ENCODE measurements at places on chromosomes 13 and 19. TPM values are rescaled to one million over a fixed set of nuclear protein-coding genes. Genes with fewer than 3 reads are reported as not detected.

The ZNF317 gene
- 37.1 TPM for polyA plus RNA-seq

The ZNF560 gene
- 0.32 TPM for polyA plus RNA-seq

The FOXA3 gene
- polyA plus RNA-seq = not detected

The CYP4F2 gene
- not detected for polyA plus RNA-seq

The KRTDAP gene
- polyA plus RNA-seq = not detected

The LILRA6 gene
- polyA plus RNA-seq = 0.61 TPM

The CHAMP1 gene
- 7.2 TPM for polyA plus RNA-seq

The ZNF525 gene
- polyA plus RNA-seq = 6.2 TPM

The PSG2 gene
- polyA plus RNA-seq = not detected

The CABP5 gene
- not detected for polyA plus RNA-seq

The SMIM24 gene
- 0.10 TPM for polyA plus RNA-seq

The KLK12 gene
- not detected for polyA plus RNA-seq

The ELAVL3 gene
- polyA plus RNA-seq = not detected

The PRRG2 gene
- polyA plus RNA-seq = 0.75 TPM

The CGB2 gene
- polyA plus RNA-seq = not detected

The ZNF714 gene
- polyA plus RNA-seq = 9.7 TPM

The ANGPTL8 gene
- polyA plus RNA-seq = not detected

The ACP7 gene
- not detected for polyA plus RNA-seq

The SYCN gene
- polyA plus RNA-seq = not detected

The SIGLEC10 gene
- 1.3 TPM for polyA plus RNA-seq

The GPR4 gene
- polyA plus RNA-seq = 11.9 TPM

The MEIOSIN gene
- polyA plus RNA-seq = not detected

The VN1R2 gene
- not detected for polyA plus RNA-seq

The PPP1R12C gene
- 118 TPM for polyA plus RNA-seq

The CHST8 gene
- not detected for polyA plus RNA-seq

The IZUMO4 gene
- polyA plus RNA-seq = 1.8 TPM

The PLA2G4C gene
- 32.0 TPM for polyA plus RNA-seq

The CACNG7 gene
- not detected for polyA plus RNA-seq

The NTF4 gene
- polyA plus RNA-seq = 0.13 TPM

The BICRA gene
- polyA plus RNA-seq = 8.1 TPM

The RAD23A gene
- 77.2 TPM for polyA plus RNA-seq

The ATP4A gene
- not detected for polyA plus RNA-seq

The OR7D2 gene
- polyA plus RNA-seq = not detected

The APOE gene
- polyA plus RNA-seq = 124 TPM

The TNFRSF19 gene
- polyA plus RNA-seq = 4.8 TPM

The HMG20B gene
- 71.0 TPM for polyA plus RNA-seq

The ZFP36 gene
- polyA plus RNA-seq = 204 TPM

The CYP2S1 gene
- 0.15 TPM for polyA plus RNA-seq

The TGDS gene
- 11.5 TPM for polyA plus RNA-seq

The DCT gene
- polyA plus RNA-seq = 0.27 TPM

The STOML3 gene
- not detected for polyA plus RNA-seq

The MPV17L2 gene
- 12.0 TPM for polyA plus RNA-seq

The LHB gene
- not detected for polyA plus RNA-seq

The LENG9 gene
- 0.70 TPM for polyA plus RNA-seq

The RASAL3 gene
- 1.5 TPM for polyA plus RNA-seq

The ZNF208 gene
- polyA plus RNA-seq = 1.4 TPM

The CYP4F12 gene
- 8.9 TPM for polyA plus RNA-seq

The CYP2A7 gene
- 0.37 TPM for polyA plus RNA-seq

All from ovary (tissue), 10 donors.